ENCODE measurements at places on chromosomes 16 and 17.

DNA sequence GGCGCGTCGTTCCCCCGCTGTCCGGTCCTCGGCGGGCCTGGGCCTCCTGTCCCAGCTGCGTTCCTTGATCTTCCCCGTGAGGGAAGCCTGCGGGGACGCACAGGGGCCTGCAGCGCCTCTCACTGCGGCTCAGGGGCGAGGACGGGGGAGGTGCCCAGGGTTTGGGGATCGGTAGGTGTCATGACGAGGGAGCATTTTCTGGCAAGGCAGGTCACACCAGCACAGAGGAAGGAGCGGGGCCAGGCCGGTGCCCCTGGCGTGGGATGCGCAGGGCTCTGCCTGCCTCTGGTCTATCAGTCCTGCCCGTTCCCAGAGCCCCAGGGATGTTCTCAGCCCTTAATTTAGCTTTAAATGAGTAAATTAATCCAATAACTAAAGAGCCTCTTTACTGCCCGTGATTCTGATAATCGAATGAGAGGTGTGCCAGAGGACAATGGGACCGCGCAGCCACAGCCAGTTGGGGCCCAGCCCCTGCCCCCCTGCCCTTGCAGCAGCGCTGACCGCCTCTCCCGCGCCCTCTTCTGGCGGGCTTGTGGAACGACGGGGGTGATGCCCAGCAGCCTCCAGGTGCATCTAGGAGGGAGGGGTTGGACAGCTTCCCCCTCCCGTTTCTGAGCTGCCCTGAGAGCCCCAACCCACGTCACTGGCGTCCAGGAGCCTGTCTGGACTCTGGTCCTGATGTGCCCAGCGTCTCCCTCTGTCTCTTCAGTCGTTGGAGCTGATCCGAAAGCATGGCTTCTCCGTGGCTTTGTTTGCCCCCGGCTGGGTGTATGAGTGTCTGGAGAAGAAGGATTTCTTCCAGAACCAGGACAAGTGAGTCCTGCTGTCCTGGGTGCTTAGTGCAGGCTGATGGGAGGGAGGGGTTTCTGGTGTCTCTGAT, 7.9 kb downstream of the ENGASE start:
- DNase-seq = peak; percentile 50

DNA sequence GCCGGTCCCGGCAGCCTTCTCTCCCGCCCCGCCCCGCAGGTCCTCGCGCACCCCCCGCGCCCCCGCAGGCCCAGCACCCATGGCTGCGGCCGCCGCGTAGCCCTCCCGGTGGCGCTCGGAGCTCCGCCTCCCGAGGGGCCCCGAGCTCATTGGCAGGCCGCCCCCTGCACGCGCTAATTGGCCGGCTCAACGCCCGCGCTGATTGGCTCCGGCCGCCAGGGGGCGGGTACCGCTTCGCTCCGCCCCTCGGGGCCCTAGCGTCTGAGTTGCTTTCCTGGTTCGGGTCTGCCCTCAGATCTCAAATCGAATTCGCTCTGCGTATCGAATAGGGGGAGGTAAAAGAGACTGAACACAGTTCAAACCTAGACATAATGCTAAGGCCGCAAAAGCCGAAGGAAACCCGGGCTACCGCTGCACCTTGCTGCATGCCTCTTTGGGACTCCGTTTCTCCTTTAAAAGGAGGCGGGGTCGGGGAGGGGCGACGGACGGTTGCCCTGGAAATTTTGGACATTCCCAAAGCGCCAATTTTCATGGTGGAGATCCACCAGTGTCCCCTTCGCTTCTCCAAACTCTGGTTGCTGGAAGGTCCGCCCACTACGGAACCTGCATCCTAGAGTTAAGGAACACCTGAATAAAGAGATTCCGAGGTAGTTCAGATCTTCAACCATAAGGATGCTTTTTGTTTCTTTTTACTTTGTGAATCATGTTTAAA, at the start of gene DEXI:
Gene DEXI (minus strand): TSS at position 117 of the 712 bp plus-strand sequence. CDS start 463 bp downstream, outside the sequence.
- DNase-seq = peak; percentile 95

- DNase-seq = no peak
Measured at GRCh38 chr17:4033751-4034251, 69.6 kb upstream of the ATP2A3 start.

DNA sequence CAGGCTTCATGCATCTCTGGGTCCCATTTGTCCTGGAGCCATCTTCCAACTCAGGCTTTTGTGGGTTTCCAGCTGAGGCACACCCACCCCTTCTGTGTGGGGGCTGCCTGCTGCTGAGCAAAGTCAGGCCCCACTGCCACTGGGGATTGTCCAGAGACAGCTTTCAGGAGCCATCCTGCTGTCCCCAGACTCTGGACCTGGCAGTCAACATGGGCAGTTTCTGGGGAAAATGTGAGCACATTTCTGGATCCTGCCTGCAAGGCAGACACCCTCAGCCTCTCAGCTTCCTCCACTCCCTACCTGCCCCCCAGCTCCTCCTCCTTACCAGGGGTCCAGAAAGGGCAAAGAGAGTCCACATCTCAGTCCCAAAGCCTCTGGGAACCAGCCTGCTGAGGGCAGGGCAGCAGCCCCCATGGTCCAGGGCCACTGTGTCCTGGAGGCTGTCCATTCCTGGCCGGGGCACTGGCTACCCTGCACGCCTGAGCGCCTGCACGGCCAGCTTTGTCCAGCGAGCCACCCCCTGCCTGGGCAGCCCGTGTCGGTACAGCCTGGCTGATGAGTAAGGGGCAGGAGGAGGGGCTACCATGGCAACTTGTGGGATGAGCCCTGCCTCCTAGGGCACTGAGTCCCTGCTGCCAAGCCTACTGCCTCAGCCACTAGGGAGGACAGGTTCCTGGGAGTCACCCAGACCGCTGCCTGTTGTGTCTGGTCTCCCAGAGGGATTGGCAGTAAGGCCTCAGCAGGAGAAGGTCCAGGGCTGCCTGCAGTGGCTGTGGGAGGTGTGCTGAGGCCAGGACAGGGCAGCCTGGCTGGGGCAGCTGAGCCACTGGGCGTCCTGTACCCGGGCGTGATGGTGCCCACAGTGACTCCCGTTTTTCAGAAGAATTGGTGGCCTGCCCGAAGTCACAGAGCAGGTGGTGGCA, at the start of gene SLC47A2:
Gene SLC47A2 (minus strand): TSS at position 477 of the 923 bp plus-strand sequence. CDS start 29 bp downstream, at position 448.
- DNase-seq = no peak

GRCh38 chr17:72775919-72776318, 316.6 kb downstream of the SLC39A11 start:
- DNase-seq = no peak

GRCh38 chr17:41001795-41002194, 2.1 kb upstream of the KRTAP3-2 start:
- DNase-seq = no peak

Data from activated CD4-positive, alpha-beta T cell treated with anti-CD3 and anti-CD28 coated beads, Interleukin-2, amount 50 U/mL, for 16 hours (primary cell).